ENCODE measurements at places on chromosomes 11 and 22.

GRCh38 chr11:54558407-54558806 is 45.4 kb downstream of the OR4C46 start:
- DNase-seq = no peak

DNA sequence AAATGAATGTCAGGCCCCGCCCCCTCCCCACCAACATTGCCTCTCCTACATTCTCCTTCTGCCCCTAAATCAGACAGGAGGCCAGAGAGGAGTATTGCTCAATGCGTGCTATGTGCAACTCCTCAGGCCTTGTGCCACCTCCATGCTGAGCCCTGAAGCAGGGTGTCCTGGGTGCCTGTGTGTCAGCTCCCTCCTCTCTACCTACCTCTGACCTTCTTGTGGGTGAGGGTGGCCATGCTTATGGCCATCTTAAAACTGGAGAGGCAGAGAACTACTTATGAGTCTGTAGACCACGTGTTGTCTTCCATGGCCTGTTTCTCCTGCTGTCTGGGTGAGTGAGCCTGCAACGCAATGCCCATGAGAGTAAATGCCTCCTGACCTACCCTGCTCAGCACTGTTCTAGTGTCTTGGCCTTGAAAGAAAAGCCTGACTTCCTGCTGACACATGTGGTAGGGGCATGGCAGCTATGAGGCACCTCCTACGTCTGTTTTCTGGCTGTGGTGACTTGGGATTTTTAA is 10.5 kb downstream of the MCAM start:
- DNase-seq = no peak

DNA sequence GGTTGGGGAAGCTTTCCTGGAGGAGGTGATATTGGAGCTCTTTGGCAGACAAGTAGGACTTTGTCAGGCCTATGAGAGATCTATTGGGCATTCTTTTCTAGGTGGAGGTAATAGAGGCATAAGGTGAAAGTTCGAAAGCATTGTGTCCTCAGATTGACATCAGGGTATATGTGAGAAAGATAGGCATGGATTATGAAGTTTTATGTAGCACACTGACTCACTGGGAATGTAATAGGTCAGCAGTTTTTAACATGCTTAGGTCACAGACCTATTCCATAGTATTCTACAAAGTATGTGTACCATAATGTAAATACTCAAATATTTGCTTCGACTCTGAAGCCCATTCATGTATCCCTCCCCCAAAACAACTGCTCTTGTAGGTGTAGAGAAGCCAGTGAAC is 11.8 kb downstream of the HIKESHI start:
- no peak for DNase-seq

- DNase-seq = no peak
Measured at GRCh38 chr22:19576460-19577421, 52.5 kb upstream of the CLDN5 start.

DNA sequence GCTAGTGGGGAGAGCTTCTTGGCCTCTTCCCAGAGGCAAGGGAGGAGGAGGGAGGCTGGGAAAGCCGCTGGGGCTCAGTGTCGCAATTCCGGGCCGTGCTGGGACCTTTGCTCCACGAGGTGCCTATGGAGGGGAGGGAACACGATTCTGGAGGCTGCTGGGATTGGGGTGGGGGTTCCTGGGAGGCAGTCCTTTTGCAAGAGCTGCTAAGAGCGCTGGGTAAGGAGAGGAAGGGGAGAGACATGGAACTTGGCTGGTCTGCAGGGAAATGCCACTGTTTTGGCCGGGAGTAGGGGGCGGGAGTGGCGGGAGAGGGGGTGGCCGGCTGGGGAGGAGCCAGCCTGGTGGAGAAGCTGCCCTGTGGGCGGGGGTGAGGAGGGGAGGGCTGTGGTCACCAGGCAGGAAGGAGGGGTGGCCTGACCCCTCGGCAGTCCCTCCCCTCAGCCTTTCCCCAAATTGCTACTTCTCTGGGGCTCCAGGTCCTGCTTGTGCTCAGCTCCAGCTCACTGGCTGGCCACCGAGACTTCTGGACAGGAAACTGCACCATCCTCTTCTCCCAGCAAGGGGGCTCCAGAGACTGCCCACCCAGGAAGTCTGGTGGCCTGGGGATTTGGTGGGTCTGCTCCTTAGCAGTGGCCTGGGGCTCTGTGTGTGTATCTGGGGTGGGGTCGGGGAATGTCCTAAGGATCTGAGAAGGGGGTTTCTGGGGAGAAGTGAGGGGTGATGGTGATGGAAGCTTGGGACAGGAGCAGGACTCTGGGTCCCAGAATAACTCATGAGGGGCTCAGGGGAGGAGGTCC is at the start of gene NR1H3:
TSS of gene NR1H3 (plus strand) at position 480 of the 800 bp plus-strand sequence. CDS start 1,221 bp downstream, outside the sequence.
- DNase-seq = no peak

DNA sequence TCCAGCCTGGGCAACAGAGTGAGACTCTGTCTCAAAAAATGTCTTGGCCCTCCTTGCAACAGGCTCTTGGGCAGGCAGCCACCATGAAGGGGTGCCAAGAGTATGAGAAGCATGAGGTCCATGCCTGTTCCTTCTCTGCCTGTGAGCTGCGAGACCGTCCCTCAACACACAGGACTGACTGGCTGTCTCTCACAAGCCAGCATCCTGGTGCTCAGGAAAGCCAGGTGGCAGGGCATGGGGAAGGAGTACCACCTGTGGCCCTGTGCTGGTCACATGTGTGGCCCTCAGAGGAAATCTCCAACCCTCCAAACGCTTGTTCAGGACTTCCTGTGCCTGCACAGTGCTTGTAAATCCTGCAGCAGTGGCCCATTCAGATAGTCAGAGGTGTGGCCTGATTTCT is 83.2 kb downstream of the ATXN10 start:
- DNase-seq = no peak

DNA sequence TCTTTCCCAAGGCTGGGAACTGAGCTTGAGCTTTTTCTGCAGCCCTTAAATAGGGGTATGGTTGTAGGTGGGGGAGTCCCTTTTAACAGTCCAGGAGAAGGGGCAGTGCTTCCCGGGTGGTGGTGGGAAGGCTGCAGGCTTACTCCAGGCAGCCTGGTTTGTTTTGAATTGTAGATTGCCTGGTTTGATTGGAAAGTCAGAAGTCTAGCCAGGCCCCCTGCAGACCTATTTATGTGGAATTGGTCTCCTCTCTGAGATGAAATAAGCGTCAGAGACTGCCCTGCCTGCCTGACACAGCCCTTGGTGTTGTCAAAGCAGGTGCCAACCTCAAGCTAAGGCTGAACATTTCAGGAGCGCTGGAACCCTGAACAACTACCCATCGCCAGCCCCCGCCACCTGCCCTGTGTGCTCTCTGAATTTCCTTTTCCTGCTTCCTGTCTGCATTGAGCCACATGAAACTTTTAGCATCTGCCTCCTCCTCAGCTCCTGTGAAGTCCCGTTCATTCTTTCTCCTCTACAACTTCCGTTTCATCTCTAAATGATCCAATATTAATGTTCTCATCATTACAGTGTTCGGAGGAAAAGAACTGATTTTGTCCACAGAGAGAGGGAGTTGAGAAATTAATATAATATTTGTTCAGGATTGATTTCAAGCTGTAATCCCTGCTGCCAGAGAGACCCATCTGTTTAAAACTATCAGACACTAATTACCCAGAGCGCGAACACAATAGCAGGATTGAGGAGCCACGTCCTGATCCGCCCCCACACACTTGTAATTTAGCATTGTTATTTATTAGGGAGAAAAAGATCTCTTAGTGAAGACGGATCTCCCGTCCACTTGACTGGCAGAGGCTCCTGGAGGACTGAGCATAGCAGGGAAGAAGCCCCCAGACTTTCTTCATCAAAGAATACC is 136.5 kb downstream of the TRIM29 start:
- DNase-seq = no peak

GRCh38 chr22:39101226-39101625 is 4.2 kb downstream of the APOBEC3H start:
- no peak for DNase-seq

- DNase-seq = no peak
Measured at GRCh38 chr11:111303461-111303860, 5.1 kb downstream of the POU2AF3 start.
